Fibroblast of mammary gland (primary cell): ENCODE measurements at places on chromosomes 1 and 21.

GRCh38 chr1:43781574-43781973, 74.2 kb downstream of the ST3GAL3 start:
- DNase-seq: no peak

GRCh38 chr1:149931212-149931790, 3.7 kb upstream of the SF3B4 start:
- peak; percentile 32 for DNase-seq

- DNase-seq: no peak
Observed at GRCh38 chr1:180945151-180945550, 32.5 kb downstream of the KIAA1614 start.

DNA sequence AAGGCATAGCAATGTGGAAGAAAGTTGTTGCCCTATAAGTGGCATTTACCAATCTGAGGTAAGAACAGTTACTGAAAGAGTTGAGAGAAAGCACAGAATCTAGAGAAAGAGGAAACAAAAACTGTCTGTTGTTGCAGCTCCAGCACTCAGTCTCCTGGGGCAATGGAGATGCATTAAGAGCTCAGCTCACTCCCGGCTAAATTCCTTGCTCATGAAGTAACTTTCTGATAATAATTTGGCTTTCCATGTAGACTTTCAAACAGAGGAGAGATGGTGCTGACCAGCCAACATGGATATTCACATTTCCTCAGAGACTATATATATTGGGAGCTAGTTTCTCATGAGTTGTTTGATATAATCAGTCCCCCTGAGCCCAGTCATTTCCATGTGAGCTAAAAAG, 135.3 kb downstream of the GDAP2 start:
- DNase-seq: peak; percentile 72

DNA sequence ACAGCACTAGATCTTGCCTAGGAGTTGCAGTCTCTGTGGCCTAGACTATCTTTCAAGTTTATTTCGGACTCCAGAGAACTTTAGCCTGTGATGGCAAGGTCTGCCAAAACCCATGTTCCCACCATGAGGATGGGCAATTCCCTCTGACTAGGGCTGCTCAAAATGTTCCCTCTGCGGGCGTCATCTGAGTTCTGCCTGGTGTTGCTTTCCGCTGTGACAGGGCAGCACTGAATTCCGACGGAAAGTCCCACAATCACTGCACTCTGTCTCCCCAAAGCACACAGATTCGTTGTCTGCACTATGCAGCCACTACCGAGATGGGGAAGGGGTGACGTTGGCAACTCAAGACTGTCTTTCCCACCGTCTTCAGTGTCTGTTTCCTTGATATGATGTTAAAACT, 75.2 kb downstream of the CATSPERE start:
- no peak for DNase-seq

- no peak for DNase-seq
Observed at GRCh38 chr1:82919837-82920236, 1079.1 kb downstream of the TTLL7 start.

DNA sequence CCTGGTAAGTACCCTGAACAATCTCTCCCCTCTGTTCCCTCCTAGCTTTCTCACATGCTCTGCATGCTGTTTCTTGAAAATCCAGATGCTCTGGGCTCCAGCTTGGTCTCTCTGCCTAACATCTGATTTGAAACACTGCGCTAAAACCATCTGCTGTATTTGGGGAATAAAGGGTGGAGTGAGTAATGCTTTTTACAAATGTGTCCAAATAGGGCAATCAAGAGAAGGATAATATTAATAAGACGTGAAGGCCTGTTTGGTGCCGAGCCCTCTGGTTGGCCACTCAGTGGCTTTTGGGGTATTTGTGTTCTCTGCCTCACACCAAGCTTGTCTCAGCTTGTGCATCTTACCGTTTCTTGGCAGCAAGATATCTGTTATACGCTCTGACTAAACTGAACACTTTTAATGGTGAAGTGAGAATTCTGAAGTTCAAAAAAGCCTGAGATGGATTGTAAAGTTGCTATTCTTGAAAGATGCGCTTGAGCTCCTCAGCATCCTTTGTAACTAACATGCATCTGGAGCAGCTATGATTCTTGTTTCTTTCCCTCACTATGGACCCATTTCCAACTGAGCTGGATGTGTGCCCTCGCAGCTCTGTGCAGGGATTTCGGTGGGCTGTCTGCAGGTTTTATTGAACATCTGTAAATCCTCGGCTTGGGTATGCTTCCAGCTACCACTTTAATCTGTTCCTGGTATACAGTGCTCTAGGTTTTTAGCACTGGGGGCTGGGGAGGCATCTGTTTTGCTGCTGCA, 269.4 kb downstream of the RWDD3 start:
- DNase-seq: no peak

GRCh38 chr1:99266726-99267125, 2.4 kb downstream of the PLPPR4 start:
- DNase-seq: peak; percentile 71

- DNase-seq: no peak
Observed at GRCh38 chr1:117627546-117628130, 21.8 kb downstream of the TENT5C start.

DNA sequence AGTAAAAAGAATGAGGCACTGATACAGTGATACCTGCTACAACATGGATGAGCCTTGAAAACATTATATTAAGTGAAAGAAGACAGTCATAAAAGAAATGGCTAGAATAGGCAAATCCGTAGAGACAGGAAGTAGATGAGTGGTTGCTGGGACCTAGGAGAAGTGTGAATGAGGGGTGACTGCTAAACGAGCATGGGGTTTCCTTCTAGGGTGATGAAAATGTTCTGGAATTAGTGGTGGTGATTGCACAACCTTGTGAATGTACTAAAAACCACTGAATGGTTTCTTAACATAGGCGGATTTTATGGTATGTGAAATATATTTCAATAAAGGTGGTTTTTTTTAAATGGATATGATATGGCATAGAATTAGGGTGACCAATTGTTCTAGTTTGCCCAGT, 12.6 kb upstream of the SERINC2 start:
- peak; percentile 65 for DNase-seq

- DNase-seq: no peak
Observed at GRCh38 chr1:1918901-1919303, at the start of gene TMEM52. Gene TMEM52 (minus strand): TSS chr1:1919279. CDS start chr1:1919265, 14 bp downstream.

- peak; percentile 33 for DNase-seq
Observed at GRCh38 chr1:31418626-31419323, 5.8 kb downstream of the SERINC2 start.

DNA sequence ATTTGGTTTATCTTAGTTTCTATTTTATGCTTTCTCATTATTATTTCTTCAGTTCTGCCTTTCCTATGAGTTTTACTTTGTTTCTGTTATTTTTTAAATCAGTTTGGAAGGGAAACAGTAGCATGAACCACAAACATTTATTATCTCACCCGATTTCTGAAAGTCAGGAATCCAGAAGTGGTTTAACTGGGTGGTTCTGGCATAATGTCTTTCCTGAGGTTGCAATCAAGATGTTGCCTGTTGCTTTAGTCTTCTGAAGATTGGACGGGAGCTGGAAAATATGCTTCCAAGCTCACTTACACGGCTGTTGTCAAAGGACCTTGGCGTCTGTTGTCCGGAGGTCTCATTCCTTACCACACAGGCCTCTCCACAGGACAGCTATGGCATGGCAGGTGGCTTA, 50.4 kb downstream of the SNRPE start:
- DNase-seq: no peak

- no peak for DNase-seq
Observed at GRCh38 chr1:157512036-157512969, 40.0 kb downstream of the FCRL5 start.

- DNase-seq: peak; percentile 52
Observed at GRCh38 chr1:41440321-41441085, 44.0 kb downstream of the EDN2 start.
